Nucleus accumbens (tissue), 56 donors: ENCODE measurements at places on chromosomes 2 and 18.

DNA sequence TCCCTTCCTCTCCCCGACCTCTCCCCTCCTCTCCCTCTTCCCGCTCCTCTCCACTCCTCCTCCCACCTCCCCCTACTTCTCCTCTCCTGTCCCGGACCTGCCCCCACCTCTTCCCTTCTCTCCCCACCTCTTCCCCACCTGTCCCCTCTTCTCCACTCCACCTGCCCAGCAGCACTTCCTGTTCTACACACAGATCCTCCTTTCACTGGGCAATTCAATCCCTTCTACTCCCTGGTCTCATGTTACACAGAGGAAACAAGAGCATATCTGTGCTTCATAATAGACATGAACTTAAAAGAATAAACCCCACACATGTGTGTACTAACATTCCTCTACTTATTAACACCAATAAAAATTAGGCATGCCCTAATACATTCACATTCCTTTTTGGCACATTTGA is 34.8 kb downstream of the TIMM21 start:
- no peak for DNase-seq

DNA sequence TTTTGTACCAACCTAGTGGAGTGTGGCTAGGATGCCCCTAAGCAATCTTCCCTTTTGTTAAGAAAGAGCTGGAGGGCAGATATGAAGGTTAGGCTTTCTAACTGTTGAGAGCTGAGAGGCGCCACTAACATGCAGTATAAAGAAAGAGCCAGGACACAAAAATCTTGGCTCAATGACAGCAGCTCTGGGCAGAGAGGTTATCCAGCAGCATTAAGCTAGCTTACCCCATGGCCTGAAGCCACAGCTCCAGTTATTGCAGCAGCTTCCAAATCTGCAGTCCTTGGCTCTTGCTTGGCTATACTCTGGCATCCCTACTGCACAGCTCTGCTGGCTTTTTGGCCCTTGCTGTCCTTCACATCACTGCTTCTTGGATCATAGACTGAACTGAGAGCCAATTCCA is 213.4 kb downstream of the GPD2 start:
- no peak for DNase-seq

DNA sequence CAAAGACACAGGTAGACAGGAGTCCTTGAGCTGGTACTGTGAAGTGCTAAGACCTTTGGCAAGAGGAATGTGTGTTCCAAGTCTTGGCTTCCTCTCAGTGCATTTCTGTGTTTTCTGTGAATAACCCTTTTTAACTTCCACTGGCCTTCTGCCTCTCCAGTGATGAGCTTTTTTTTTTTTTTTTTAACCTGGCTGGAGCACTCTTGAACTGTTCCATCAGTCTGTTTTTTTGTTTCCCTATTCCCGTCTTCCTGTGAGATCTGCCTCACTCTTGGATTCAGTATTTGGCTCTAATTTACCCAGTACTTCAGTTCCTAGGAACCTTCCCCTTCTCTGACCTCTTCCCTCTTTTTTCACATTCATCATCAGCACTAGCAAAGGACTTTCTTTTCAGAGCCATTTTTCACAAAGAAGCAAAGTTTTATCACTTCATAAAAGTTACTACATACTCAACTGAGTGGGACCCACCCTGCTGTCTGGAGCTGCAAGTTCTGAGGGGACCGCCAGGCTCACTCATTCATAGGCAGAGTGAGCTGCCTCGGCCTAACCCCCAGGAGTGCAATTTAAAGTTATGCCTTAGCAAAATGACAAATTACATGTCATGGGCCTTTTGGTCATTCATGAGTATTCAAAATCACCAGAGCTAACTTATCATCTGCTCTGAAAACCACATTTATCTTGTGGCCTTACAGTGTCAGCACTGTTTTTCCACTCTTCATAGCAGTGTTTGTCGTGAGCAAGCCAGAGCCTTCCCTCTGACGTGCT is 126.9 kb upstream of the DAPL1 start:
- DNase-seq: no peak

- DNase-seq: no peak
Measured at GRCh38 chr18:55407191-55407590, 180.8 kb downstream of the TCF4 start.

GRCh38 chr2:107553539-107553938 is 273.2 kb upstream of the RGPD4 start:
- DNase-seq: no peak

DNA sequence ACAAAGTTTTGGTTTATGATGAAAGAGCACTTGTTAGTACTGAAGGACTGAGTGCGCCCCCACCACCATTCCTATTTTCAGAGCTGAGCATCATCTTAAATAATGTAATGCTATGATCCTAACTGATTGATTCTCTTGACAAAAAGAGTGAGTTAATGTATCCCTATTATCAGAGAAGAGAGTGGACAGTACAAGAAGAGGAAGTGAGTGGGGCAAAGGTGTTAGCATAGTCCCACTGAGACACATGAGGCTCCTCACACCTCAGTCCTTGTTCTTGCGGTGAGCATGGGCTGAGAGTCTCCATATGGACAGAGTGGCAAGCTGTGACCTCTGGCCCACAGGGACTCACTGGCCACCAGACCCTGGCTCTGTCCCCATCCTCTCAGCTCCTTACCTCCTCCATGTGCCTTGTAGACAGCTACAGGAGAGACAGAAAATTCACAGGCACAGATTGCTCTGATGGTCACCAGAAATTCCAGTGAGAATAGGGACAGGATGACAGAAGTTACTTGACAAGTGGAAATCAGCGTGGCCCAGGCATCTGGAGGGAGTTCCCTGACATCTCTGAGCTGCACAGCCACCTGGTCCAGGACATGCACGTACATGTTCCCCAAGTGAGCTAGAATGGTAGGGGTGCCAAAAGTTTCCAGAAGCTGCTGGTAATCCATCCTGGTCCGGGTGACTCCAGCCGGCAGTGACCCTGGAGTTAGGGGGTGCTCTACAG is 32.6 kb downstream of the NAPG start:
- no peak for DNase-seq

DNA sequence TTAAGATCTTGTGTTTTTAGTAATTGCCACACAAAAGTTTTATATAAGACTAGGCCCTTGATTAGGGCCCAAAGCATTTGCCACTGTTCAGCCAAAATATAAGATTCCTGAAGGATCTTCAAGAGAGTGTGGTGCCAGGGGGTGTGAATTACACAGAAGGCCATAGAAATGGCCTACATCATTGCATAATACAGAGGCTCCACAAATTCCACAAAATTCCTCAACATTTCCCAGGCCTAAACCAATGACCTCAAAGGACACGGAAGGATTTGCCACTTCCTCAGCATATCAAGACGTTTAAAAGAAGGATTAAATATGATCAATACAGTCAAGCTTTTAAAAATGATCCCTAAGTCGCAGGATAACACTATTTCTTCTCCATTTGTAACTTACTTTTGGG is 24.1 kb downstream of the COL6A3 start:
- no peak for DNase-seq

- DNase-seq: peak; percentile 64
Measured at GRCh38 chr2:10161961-10162441, 39.5 kb downstream of the RRM2 start.
